ENCODE measurements at places on chromosomes 7 and 10.
A peak's percentile ranks its signal among the peaks of the same experiment; 100 is the strongest.

GRCh38 chr10:20927456-20927855, 30.3 kb upstream of the NEBL start:
- no peak for DNase-seq

- no peak for DNase-seq
These were observed 43.7 kb downstream of the JAZF1 start for GRCh38 chr7:28136885-28137284.

- DNase-seq: no peak
These were observed 70.6 kb upstream of the PLXDC2 start for GRCh38 chr10:19745672-19746071.

- DNase-seq: peak; percentile 14
These were observed 44.6 kb upstream of the ANAPC16 start for GRCh38 chr10:72171175-72171630.

- no peak for DNase-seq
These were observed 259.0 kb downstream of the CXCL12 start for GRCh38 chr10:44125879-44126278.

GRCh38 chr10:113060201-113061053, 110.4 kb downstream of the TCF7L2 start:
- peak; percentile 58 for DNase-seq

All from CMK (cell line).